ENCODE measurements at places on chromosomes 12 and 14.

DNA sequence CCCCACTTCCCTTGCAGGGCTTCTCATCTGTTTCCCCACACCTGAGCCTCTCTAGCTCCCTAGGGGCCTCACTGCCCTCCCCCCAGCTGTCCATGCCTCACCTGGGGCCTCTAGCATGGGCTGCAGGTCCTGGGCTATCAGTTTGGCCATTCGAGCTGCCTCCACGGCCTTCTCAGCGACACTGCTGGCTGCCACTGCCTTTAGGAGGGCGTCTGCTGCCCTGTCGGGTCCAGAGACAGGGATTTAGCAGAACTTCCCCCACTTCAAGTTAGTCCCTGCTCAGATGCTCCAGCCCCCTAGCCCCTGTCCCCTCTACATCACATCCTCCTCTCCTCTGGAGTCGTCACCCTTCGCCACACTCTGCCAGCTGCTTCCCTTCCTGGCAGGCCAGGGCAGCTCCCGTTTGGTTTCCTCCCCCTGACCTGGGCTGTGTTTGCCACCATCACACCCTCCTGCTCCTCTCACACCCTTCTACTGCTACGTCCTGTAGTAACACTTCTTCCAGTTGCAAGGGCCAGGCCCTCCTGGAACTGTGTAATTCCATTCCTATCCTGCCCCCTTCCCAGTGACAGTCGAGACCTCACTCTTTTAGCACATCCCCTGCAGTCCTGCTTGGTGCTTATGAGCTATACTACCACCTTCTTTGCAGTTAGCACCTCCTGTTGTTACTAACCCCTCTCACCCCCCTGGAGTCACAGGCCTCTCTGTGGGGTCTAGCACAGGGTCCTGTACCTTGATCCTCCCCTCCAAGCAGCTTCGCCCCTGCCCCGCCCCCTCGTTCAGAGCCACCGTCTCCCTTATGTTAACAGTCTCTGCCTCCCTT, 4.3 kb upstream of the AP1G2 start:
- DNase-seq: peak; percentile 37

GRCh38 chr12:128121424-128121823, 145.5 kb upstream of the TMEM132C start:
- no peak for DNase-seq

GRCh38 chr12:27425306-27425705, 21.2 kb upstream of the SMCO2 start:
- DNase-seq: no peak

- no peak for DNase-seq
Observed at GRCh38 chr12:92111256-92111655, 34.4 kb downstream of the BTG1 start.

- DNase-seq: no peak
Observed at GRCh38 chr14:96143906-96144305, 60.7 kb upstream of the BDKRB2 start.

DNA sequence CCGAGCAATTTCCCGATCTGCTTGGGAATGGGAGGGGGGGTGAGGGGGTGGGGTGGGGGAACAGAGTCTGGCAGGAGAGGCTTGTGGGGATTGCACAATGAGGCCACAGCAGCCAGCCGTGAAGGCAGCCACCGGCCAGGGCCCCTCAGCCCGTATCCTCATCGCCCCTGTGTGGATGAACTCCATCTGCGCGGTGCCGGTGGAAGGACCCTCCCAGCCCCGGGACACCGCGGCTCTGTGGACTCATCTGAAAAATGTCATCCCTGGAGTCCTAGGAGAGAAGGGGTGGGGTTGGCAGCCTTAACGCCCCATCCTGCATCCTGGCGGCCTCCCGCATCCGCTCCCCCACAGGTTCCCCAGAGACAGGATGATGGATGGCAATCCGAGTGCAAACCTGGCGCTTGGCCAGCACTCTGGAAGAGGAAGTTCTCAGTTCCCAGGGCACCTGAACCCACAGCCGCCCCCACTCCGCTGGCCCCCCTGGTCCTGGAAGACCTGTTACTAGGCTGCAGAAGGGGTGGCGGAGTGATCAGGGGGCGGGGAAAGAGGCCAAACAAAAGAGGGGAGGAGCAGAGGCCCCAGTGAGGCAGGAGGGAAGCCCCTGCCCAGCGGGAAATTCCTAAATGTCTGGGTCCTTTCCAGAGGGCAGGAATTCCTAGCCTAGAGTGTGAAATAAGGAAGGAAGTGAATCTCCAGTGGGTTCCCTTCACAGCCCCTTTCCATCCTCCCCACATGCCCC, 1.2 kb upstream of the TNFAIP2 start:
- DNase-seq: no peak
